ENCODE measurements at places on chromosomes 3 and 15.

- DNase-seq, result no peak
Measured at GRCh38 chr15:58134886-58135285, 3.3 kb upstream of the AQP9 start.

GRCh38 chr3:13574083-13574797 is 25.3 kb downstream of the FBLN2 start:
- DNase-seq, result no peak

- no peak for DNase-seq
Measured at GRCh38 chr3:193821151-193821668, 228.2 kb downstream of the OPA1 start.

DNA sequence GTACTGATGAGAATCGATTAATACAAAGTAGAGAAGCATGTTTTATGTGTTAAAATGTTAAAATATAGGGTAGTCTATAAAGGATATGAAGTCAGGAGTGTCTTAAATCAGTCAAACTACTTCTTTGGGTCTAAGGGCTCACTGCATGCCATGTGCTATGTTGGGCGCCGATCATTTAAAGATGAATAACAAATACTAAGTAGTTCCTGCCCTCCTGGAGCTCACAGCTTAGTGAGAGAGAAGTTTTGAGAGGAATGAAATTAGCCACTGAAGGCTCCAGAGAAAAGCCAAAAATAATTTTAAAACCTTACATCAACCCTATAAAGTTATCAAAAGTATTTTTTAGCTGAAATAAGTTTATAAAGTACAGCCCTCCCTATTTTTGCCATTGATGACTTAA is 44.5 kb downstream of the BLM start:
- no peak for DNase-seq

GRCh38 chr3:132405188-132405587 is 12.1 kb upstream of the DNAJC13 start:
- no peak for DNase-seq

GRCh38 chr15:100687582-100688141 is 85.3 kb downstream of the ASB7 start:
- DNase-seq, result no peak

DNA sequence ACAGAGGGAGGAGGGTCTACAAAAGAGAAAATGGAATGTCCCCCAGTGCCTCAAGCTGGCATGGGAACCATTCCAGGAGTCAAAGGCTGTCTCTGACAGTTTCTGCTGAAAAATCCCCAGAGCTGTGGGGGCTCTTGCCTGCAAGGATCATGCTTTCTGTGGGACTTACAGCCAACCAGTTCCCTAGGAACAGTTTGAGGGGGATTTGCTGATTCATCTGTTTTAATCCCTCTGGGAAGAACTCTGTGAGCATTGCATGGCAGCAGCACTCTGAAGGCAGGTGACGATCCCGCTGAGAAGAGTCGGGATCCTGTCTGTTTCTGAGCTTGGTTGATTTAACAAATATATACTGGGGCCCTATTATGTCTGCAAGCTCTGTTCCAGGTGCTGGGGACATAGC is 176.0 kb downstream of the SSR3 start:
- no peak for DNase-seq

GRCh38 chr3:7707187-7707586 is 794.4 kb upstream of the LMCD1 start:
- no peak for DNase-seq

- DNase-seq, result no peak
Measured at GRCh38 chr3:126913524-126913923, 69.4 kb upstream of the PLXNA1 start.

GRCh38 chr3:65945480-65945879 is 93.2 kb downstream of the MAGI1 start:
- DNase-seq, result no peak

- no peak for DNase-seq
Measured at GRCh38 chr15:96312641-96313335, 17.7 kb upstream of the NR2F2 start.

DNA sequence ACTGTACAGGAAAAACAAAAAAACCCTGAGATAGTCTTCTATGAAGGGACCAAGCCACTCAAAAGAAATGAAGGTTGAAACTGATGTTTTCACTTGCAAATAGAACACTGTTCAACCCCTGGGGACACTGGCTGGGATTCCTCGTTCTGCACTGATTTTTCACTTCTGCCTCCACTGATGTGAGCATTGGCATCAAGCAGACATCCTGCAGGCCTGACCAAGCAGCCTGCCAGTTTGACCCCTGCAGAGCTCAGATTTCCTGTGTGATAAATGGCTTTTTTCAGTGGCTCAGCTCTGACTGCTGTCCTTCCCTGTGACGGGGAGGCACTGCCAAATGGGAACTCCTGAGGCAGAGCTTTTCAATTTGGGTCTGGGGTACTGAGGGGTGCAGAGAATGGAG is 50.0 kb downstream of the RASGRP1 start:
- no peak for DNase-seq

- no peak for DNase-seq
Measured at GRCh38 chr3:72950372-72950771, 46.2 kb upstream of the PPP4R2 start.

DNA sequence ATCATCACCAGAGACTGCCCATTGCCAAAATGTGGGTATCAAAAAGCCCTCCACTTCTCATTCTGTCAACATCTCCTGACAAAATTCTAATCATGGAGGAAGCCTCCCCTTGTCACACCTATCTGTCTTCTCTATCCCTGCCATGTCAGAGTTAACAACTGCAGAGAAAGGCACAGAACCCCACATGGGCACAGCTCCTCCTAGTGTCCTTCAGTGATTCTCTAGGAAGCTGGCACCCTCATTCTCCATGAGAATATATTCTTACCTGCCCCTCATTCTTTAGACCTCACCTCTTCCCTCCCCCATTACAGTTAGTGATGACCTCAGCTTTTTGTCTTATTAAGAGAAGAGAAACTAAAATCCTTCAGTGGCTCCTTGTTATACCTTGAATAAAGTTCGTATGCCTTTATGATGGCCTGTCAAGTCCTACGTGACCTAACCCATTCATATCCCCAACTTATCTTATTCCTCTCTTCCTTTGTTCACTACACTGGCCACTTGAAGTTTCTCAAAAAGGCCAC is 44.6 kb downstream of the NME9 start:
- no peak for DNase-seq

DNA sequence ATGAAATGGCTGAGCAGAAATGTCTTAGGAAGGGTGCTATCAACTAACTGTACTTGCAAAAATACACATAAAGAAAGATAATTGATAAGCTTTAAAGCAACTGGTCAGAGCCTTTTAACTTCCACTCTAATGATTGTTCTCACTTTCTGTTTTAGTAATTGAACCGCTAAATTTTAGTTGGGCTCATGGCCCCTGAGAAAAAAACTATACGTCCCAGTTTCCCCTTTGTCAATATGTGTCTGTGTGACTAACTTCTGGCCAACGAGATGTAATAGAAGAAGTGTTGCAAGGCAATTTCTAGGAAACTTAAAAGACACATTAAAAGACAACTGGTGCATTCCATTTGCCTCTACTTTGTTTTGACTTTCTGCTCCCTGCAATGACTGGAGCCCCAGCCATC is 223.9 kb downstream of the NR1D2 start:
- DNase-seq, result no peak

DNA sequence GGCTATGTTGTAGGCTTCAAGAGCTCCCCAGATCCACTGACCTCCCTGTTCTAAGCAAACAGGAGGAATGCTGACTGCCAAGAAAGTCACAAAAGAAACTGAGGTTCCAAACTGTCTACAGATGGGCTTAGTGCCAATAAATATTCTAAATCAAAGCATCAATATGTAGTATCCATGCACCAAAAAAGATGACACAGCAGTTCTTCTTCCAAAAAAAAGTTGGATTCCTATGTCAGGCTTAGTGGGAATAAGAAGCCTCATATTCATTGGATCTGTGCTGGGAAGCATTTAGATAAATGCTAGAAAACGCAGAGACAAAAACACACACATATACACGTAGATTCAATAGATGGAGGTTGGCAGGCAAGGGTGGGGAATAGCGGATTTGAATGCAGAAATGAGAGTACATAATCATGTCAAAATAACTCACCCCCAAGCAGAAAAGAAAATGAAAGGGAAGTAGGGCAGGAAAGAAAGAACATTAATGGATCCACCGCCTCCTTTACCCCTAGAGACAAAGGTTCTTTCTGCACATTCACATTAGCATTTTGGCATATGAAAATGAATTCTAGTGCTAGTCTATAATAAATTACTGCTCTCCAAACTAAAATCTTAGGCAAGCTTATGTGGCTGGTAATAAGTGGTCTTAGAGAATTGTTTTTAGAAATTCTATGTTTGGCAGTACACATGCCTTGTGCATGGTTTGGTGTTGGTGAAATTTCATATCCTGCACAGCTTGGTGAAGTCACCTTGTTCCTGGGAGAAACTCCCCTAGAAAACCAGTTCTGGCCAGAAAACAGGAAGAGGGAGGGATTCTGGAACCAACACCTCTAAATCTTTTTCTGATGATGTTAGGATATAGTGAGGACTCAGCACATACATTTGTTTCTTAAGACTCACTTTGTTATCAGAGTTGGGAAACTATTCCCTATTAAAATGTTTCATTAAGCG is 283.4 kb downstream of the LSAMP start:
- no peak for DNase-seq

- DNase-seq, result no peak
Measured at GRCh38 chr15:34722439-34722836, 32.4 kb downstream of the GJD2 start.

GRCh38 chr15:89127054-89127702 is 38.9 kb downstream of the ABHD2 start:
- DNase-seq, result no peak

GRCh38 chr3:129032716-129033115 is 27.9 kb upstream of the GP9 start:
- DNase-seq, result no peak

Data from mucosa of gallbladder (tissue), 1 donor.